NCI-H1694 treated with DMSO at 0.1 percent for 48 hours (cell line): ENCODE measurements at places on chromosomes 11 and 22.

DNA sequence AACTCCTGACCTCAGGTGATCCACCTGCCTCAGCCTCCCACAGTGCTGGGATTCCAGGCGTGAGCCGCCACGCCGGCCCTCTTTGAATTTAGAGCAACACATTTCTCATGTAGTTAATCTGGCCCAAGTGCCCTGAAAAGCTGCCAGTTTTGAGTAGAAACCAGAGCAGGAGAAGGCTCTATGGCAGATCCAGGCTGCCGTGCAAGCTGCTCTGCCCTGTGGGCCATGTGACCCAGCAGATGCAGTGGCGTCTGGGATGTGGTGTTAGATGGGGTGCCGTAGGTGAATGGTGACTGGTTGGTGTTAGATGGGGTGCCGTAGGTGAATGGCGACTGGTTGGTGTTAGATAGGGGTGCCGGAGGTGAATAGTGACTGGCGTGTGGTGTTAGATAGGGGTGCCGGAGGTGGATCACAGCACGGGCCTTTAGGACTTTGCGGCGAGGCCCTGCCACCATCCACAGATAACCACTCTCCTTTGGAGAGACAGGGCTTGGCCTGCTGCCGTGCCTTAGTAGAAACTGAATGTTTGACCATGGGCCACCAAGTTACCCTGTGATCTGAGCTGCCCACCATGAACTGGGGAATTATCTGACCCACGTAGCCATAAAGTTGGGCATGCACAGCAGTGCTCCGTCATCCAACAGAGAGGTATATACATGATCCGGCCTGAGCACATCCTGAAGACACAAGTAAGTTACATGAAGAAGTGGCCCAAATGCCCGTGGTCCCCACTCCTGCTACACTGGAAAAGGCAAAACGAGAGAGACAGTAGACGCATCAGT lies 32.7 kb downstream of the ASCL2 start:
- DNase-seq: no peak

DNA sequence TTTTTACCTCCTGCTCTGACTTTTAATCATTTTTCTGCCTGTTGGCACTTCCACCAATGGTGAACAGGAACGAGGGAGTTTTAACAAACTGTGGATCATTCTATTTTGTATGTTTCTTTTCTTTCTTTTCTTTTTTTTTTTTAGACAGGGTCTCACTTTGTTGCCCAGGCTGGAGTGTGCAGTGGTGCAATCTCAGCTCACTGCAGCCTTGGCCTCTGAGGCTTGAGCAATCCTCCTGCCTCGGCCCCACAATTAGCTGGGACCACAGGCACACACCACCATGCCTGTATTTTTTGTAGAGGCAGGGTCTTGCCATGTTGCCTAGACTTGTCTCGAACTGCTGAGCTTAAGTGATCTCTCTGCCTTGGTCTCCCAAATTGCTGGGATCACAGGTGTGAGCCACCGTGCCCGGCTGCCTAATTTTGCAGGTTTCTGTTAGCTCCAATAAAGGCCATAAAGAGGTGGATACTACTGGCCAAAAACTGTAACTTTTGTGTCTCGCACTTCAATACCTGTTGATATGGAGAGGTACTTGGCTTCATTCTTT lies 59.8 kb downstream of the SLC25A17 start:
- DNase-seq: no peak

DNA sequence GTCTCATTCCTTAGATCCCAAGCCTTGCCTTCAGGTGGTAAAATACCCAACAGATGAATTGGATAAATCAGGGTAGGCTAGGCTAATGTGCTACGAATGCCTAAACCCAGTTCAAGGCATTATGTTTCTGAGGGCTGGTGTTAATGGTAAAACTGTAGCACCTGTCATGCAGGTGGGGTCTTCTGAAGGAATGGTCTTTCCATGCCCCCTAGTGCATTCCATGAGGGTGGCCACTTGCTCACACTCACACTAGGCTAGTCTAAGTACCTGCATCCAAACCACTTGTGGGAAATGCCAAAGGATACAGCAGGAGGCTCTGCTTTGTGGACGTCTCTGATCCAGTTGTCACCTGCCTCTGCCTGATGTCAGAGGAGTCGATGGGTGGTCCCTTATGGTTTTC lies 24.2 kb upstream of the UCP3 start:
- no peak for DNase-seq

DNA sequence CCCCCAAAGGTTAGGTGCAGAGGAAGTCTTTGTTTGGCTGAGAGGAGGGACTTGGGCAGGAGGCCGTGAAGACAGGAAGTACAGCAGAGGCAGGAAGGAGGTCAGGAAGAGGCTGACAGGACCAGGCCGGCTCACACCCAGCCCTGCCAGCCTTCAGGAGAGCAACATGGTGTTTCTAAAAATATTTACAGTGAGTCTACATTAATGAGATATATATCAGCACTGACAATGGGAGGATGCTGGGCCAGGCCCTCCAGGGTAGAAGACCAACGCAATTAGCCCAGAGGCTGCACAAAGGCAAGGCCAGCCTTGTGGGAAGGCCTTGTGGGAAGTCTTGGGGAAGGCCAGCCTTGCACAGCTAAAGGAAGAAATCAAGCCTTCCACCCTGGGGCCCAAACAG lies 7.9 kb upstream of the APLNR start:
- no peak for DNase-seq

DNA sequence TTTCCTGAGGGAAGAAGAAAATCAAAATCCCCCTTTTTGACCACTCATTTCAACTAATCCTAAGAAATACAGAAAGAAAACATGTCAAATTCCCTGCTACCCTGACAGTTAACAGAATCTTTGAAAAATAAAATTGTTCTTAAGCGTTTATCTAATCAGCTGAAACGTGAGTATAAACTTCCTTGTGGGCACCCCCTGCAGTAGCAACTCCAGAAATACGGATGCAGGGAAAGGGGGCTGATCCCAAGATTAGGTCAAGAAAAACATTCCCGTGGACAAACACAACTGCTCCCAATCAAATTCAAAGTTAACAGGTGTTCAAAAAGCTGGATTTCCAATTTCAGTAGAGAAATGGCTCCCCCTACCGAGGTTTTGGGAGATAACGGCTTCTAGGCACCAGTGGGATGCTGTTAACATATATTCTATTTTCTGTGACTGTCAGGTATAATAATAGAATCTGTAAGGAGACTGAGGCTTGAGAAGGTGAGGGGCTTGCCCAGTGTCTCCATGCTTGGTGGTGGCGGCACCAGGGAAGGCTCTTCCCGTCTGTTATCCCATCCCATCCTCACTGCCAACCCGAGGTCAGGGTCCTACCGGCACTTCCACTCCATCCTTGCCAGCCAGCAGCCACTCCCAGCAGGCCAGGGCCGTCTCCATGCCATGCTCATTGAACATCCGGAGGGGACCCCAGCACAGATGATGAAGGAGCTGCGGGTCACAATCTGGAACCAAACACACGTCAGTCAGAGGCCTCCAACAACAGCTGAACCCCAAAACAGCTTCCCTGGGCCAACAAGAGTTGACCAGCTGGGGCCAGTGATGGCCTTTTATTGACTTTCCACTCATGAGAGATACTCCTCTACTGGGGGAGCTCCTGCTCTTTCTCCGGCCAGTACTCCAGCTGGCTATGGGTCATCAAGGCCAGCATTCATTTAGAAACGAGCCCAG lies 32.0 kb upstream of the SERPIND1 start:
- peak; percentile 46 for DNase-seq

- no peak for DNase-seq
Observed at GRCh38 chr11:1547467-1548098, 24.5 kb downstream of the DUSP8 start.

DNA sequence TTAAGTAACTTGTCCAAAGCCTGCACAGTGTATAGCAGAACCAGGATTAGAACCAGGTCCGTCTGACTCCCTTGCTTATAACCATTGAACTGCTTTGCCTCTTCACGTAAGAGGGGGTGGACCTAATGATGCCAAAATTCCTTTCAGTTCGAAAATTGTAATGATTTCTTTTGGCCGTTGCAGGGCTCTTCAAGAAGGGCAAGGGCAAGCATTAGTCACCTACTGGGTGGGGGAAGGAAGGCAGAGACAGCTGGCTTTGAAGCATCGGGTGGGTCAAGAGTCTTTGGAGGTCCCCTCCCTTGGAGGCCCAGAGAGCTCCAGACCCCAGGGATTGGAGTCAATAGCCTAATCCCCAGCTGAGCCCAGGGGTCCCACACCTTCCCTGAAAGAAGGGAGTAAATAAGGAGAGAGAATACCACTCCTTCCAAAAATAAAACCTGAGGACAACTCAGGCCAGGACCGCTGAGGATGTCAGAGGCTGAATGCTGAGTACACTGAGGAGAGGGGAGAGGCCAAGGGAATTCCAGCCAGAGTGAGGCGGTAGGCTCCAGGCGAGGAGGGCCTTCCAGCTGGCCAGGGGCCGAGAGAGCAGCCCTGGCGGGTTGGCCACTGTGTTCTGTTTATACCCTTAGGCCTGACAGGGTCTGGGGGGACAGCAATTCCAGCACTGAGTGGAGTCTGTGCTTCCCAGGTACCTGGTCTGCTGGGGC lies 14.1 kb downstream of the CREB3L1 start:
- no peak for DNase-seq

DNA sequence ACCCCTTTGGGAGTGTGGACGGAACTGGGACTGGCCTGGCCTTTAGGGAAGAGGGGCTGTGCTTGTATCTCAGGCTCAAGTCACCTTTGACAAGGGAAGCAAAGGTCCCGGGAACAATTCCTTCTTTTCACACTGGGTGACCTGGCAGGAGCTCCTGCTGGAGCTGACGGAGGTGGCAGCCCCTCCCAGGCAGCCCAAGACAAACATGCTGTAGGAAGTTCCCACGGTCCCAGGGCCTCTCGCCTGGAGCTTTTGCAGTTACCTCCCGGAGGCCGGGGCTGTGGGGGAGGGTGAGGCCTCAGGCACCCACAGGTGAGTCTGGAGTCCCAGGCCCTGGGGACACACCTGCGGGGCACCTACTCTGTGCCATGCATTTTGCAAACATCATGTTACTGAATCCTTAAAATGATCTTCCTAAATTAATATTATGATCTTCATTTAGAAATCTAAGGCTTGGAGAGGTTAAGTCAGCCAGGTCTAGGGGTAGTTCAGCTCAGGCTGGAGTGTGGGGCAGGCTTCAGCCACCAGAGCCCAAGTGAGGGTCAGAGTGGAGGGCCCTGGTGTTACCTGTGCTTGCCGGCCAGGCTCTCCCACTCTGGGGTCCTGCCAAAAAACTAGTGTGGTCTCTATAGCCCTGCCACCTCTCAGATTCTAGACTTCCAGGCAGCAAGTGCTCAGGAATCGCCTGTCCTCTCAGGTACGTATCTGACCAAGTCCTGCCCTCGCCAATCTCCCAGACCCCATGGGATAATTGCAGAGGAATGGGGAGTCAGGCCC lies 15.7 kb upstream of the MYEOV start:
- DNase-seq: no peak

DNA sequence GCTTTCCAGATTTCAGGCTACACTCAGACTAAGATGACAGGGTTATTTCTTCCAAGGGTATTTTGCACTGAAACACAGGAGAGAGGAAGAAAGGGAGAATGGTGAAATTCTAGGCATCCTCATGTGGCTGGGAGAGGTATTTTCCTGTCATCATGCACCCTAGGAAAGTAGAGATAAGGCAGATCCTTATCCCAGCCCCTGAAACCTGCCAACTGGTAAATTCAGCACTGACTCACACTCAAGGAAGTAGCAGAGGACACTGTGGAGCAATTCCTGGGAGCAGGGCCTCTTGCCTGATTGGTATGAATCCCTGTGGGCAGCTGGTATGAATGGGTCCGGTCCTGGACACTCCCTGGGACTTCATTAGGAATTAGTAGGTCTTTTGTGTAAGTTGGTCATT lies 37.6 kb upstream of the SLC5A1 start:
- no peak for DNase-seq

GRCh38 chr11:131877246-131877942 lies 507.0 kb downstream of the NTM start:
- no peak for DNase-seq
